ENCODE measurements at places on chromosomes 7 and 10.
A peak's percentile ranks its signal among the peaks of the same experiment; 100 is the strongest.

GRCh38 chr10:123357421-123357930 is 203.3 kb downstream of the BUB3 start:
- no peak for DNase-seq

- DNase-seq = no peak
Observed at GRCh38 chr10:47300429-47300931, 483 bp downstream of the GDF10 start.

- no peak for DNase-seq
Observed at GRCh38 chr7:43693687-43694398, 35.5 kb downstream of the COA1 start.

DNA sequence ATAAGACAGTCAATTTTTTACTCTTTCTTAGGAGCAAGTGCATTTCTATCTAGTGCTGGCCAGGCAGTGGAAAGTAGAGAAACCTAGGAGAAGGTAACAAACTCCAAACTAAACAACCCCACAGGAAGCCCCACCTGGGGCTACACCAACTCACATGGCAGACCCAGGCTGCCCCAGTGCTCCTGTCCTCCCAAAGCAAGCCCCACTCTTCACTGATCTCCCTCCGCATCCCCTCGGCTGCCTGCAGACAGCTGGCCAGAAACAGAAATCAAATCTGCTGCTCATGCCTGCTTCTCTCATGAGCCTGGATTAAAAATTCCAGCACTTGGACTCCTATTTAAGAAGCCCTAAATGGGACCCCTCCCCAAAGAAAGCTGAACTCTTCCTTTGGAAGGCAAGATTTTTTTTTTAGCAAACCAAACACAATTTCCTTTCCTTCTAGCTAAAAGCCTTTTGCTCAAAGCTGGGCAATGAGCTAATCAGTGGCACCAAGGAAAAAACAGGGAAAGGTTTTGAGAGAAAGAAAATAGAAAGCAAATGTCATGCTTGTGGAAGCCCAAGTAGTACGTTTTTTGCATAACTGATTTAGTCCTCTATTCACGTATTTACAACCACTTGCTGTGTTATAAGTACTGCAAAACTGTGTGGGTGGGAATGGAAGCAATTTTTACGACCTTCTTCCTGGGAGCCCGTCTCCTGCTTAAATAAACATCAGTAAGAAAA is 10.8 kb downstream of the PDE1C start:
- no peak for DNase-seq

DNA sequence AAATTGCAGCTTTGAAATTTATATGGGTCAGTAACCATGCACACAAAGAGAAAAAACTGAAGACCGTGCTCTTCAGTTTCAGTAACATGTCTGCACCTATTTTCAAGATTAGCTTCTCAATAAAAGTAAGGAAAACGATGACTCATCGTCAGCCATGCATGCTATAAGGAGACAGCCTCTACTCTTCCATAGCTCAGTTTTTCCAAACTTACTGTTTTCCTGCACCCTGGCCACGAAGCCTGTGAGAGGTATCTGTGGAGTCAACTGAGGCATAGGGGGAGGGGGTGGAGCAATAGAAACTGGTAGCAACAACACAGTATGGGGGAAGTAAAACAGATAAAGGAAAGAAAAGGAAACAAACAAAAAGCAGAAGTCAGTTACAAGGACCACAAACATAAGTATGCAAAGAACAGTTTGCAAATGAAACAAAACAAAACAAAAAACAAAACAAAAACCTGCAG is 58.0 kb downstream of the PDSS1 start:
- no peak for DNase-seq

DNA sequence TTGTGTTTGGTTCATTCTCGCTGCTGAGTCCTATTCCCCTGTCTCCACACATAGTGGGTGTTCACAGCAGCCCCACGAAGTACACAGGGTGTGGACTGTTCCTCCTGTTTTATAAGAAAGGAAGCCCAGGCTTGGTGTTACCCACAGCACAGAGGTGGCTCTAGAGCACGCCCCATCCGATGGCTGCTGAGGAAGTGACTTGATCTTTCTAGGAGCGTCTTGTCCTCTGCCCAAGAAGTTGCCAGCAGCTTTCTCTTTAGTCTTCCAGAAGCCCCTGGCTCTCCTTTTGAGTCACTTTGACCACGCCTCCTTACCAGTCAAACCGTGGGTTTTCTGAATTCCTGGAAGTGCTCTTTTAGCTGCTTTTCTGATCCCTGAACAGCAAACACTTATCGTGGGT is 94.0 kb downstream of the GRK5 start:
- no peak for DNase-seq

- no peak for DNase-seq
Observed at GRCh38 chr10:127983344-127984100, 76.6 kb downstream of the PTPRE start.

GRCh38 chr10:61390851-61391250 is 62.3 kb downstream of the TMEM26 start:
- DNase-seq = no peak

- DNase-seq = peak; percentile 61
Observed at GRCh38 chr10:127243490-127244272, 47.3 kb upstream of the INSYN2A start.

DNA sequence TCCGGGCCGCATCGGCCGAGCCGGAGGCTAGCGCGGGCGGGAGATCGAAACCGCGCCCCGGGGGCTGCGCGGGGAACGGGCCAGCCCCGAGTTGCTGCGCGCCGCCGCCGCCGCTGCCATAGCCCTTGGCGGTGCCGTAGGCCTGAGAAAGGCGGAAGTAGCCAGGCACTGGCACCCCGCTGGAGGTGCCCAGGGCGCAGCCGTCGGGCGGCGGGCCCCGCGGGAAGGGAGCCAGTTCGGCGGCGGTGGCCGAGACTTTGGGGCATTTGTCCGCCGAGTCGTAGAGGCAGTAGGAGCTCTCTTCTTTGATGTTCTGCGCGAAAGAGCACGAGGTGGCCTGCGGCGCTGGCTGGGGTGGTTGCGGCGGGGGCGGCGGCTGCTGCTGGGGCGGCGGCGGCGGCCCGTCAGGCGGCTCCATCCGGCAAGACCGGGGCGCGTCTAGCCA is 587 bp downstream of the HOXA10 start:
- no peak for DNase-seq

GRCh38 chr10:22803261-22803885 is 89.0 kb upstream of the PIP4K2A start:
- no peak for DNase-seq

DNA sequence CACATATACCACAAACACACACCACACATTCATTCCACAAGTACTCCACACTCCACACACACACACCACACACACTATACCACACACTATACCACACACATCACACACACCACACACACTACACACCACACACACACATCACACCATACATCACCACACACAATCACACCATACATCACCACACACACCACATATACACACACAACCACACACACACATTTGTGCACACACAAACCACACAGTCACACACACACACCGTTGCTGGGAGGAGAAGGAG is 112.8 kb downstream of the PTPN20 start:
- no peak for DNase-seq

GRCh38 chr10:5783300-5783699 is 29.9 kb downstream of the GDI2 start:
- DNase-seq = no peak

- no peak for DNase-seq
Observed at GRCh38 chr10:26841733-26842317, 18.9 kb downstream of the ABI1 start.

DNA sequence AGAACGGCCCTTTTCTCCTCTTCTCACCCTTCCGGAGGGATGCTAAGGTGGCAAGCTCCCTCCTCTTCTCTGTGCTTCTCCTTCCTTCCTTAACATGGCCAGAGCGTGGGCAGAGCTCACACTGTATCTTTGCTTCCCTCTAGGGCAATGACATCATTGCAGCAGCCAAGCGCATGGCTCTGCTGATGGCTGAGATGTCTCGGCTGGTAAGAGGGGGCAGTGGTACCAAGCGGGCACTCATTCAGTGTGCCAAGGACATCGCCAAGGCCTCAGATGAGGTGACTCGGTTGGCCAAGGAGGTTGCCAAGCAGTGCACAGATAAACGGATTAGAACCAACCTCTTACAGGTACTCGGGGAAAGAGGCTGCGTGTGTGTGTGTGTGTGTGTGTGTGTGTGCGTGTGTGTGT is 36.6 kb downstream of the AP3M1 start:
- DNase-seq = no peak

GRCh38 chr10:3779158-3779741 is 5.8 kb downstream of the KLF6 start:
- no peak for DNase-seq

- DNase-seq = no peak
Observed at GRCh38 chr7:69076566-69076965, 521.7 kb upstream of the AUTS2 start.

- no peak for DNase-seq
Observed at GRCh38 chr7:81264116-81264515, 345.3 kb upstream of the SEMA3C start.

- no peak for DNase-seq
Observed at GRCh38 chr7:128084896-128085608, 53.8 kb upstream of the LRRC4 start.

DNA sequence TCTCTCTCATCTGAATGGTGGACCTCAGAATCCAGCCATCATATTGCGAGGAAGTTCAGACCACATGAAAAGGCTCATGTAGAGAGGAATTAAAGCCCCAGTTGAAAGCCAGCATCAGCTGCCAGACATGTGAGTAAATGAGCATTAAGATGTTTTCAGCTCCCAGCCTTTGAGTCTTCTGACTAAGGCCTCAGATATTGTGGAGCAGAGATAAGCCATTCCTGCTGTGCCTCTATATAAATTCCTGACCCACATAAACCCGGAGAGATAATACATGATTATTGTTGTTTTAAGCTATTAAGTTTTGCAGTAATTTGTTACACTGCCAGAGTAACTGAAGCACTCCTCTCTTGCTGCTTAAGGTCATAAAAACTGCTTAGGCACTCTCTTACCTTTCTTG is 14.6 kb downstream of the FAM149B1 start:
- DNase-seq = no peak

DNA sequence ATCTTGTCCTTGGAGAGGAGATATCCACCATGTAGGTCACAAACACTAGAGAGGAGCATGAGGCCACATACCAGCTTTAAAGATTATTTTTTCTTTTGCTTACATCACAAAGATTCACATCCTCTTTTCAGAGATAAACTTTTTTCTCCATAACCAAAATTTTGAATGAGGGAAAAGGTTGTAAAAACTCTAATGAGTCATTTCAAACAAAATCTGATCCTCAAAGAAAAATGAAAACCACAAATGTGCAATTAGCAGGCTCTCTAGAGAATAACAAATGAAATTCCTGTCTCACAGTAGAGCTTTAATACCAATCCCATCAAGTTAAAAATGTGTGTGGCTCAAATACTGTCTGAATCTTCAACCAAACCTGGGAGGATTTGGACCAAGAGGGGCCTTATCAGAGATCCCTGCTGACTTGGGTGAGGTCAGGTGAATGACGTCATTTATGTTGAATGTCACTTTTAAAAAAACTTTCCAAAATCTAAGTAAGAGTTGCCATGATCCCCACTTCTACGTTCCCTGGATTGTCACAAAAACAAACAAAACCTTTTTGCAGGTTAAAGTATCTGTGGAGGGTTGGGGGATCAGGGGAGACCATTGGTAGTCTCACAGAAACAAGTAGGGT is 261.5 kb upstream of the NPSR1 start:
- no peak for DNase-seq

Data from T47D (cell line).